ENCODE measurements at places on chromosomes 2 and 18. TPM values are rescaled to one million over a fixed set of nuclear protein-coding genes. Genes with fewer than 3 reads are reported as not detected.

The AGFG1 gene
- total RNA-seq, result 98.5 TPM

DNA sequence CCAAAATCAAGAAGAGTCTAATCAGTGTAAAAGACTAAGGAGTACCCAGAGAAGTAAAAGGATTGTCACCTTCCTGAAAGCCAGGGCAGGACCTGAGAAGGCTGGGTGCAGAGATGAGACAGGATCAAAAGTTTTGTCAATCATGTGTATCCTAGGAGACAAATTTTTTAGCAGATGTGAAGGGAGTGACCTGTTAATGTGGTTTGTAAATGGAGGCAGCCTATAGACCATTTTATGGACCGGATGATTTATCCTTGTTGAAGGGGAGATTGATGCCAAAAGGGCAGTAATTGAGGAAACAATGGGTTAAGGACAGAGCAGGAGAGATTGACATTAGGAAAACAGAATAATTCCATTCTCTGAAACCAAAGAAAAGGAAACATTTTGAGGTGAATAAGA lies 813 bp downstream of the NDC80 start:
- peak overlapping the region; percentile 87 for H3K4me3 ChIP-seq
- H3K36me3 ChIP-seq, result peaks cover 23% of the 10 kb centered on the region
- H3K27me3 ChIP-seq, result no peaks in the 10 kb centered on the region

The PSMA8 gene
- total RNA-seq, result not detected

DNA sequence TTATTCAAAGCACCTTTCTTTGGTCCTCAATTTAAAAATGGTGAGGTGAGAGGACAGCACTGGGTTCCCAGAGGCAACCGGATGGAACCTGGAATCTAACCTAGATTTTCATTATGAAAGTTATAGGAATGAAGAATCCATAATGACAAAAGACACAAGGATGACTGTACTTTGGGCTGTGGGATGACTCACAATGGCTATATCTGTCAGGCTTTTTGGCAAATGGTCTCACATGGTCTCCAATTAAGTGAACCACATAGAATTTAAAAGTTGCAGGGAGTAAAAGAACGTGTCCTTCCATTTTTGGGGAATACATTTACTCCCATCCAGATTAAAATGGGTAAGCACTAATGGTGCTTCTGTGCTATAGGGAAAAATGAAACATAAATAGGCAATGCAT lies 31.8 kb upstream of the LYPD1 start:
- no peak overlapping the region for H3K27ac ChIP-seq
- no peak overlapping the region for H3K4me3 ChIP-seq
- no peaks in the 10 kb centered on the region for H3K36me3 ChIP-seq

The ACMSD gene
- not detected for total RNA-seq

The TSPYL6 gene
- not detected for total RNA-seq
